ENCODE measurements at places on chromosomes 3 and 15.

DNA sequence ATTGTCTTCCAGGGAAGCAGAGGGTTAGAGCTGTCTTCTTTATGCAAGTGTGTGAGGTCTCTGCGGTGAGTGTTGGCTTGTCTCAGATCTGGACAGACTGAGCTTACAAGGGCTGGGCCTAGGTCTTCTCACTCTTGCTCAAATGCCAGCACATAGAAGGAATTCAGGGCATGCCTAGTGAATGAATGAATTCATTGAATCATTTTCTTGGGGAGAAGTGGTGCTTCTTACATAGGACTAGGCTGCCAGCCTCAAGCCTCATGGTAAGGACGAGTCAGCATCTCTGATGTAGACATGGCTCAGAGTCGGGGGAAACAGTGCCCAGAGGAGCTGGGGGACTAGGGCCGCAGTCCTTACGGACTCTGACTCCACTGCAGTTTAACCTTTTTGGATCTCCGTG lies 17.2 kb downstream of the MKRN2 start:
- DNase-seq, result no peak

DNA sequence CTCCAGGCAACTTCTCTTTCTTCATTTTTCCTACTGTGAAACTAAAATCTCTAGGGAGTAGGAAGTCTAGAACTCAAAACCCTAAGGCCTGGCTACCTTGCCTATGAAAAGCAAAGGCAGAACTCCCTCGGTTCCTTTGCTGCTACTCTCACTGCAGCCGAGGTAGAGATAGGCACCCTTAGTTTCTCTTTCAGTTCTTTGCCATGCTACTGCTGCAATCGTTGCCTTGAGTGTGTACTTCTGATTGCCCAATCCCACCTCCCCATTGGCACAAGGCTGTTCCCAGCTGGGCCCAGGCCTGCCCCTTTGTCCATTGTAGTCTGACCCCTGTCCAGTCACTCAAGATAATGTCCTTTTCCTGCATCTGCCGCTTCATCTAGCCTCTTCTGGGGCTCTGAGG lies 92.3 kb upstream of the MRPS22 start:
- no peak for DNase-seq

GRCh38 chr3:52231502-52232278 lies 6.2 kb upstream of the TLR9 start:
- DNase-seq, result peak; percentile 62

DNA sequence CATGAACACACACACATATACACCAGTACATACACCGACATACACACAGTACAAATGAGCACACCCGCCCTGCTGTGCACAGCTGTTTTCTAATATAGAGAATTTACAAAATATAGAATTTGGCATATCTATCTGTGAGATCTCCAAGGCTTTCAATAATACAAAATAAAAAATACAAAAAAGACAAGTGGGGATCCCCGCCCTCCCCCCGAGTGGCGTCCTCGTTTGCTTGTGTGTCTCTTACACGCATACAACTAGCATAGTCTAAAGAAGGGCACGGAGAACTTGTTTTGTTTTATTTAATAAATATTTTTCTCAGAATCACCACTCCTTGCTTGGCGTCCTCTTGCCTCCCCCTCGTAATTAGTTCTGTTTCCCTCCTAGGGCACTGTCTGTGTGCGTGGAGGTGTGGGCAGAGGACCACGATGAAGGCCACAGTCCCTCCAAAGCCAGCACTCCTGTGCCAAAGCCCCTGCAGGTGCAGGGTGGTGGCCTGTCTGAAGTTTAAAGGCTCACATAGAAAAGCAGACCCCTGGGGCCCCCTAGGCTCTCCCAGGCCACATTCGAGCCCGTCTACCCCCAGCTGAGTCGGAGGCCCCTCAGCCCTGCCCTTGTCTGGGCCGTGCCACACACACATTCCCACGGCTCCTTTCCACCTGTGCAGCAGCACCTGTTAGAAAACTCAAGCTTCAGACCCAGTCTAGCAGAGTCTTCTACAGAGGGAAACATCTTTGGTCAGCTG lies 82.1 kb downstream of the SEC22A start:
- DNase-seq, result no peak

DNA sequence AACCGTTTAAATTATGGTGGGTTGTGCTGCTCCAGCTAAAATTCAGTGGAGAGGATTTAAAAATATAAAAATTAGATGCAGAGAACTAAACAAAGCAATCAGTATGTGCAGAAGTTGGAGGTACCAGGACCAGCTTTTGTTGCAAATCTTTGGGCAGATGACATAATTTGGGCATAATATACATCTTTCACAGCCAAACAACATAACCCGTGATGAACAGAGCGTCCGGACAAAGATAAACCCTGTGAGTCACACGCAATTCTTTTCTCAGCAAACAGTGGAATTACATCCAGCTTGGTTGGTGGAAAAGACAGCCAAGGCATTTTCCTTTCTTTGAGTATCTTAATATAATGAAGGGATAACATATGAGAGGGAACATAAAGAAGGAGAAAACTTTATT lies 419.4 kb upstream of the ADAMTS9 start:
- DNase-seq, result no peak

DNA sequence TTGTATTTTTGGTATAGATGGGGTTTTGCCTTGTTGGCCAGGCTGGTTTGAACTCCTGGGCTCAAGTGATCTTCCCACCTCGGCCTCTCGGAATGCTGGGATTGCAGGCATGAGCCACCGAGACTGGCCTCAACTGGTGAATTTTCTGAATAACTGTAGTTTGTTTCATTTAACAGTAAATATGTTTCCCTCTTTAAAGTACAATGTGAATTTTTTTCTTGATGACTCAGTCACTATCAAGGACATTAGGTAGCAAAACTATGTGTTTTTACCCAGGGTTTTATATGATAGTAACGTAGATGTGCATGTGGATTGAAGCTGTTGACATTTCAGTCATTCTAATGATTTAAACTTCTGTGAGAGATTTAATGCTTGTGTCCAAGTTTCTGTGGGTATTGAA lies 40.2 kb upstream of the MAPKBP1 start:
- no peak for DNase-seq

GRCh38 chr3:29353807-29354206 lies 72.9 kb downstream of the RBMS3 start:
- DNase-seq, result no peak

GRCh38 chr3:52084216-52084945 lies 28.0 kb upstream of the DUSP7 start:
- no peak for DNase-seq

DNA sequence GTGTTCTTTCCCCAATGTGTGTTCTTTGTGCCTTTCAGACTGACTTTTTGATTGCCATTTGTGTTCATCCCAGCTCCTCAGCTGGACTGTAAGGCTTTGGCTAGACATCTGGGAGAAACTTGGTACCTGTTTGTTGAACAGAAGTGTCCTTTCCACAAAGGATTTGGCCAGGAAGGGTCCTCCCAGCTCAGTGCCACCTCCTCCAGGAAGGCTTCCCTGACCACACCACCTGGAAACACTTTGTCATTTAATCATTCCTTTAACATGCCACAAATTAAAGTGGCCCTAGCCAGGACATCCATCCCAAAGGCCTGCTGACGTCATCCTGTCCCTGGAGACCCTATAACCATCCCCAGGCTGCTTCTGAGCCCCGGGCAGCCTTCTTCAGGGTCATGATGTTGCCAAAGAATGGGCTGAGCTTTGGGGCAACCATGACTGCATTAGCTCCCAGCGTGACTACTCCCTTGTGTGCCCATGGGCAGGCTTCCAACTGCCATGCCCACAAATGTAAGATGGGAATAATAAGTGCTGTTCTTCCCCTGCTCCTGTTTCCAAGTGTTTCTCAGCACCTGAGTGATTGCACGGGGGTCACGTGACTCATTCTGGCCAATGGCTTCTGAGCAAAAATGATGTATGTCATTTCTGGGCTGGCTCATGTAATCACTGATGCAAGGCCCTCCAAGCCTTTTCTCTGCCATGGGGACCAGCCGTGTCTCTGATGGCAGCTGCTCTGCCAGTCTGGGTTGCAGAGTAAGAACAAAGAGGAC lies 112.5 kb upstream of the SMAD3 start:
- DNase-seq, result no peak

DNA sequence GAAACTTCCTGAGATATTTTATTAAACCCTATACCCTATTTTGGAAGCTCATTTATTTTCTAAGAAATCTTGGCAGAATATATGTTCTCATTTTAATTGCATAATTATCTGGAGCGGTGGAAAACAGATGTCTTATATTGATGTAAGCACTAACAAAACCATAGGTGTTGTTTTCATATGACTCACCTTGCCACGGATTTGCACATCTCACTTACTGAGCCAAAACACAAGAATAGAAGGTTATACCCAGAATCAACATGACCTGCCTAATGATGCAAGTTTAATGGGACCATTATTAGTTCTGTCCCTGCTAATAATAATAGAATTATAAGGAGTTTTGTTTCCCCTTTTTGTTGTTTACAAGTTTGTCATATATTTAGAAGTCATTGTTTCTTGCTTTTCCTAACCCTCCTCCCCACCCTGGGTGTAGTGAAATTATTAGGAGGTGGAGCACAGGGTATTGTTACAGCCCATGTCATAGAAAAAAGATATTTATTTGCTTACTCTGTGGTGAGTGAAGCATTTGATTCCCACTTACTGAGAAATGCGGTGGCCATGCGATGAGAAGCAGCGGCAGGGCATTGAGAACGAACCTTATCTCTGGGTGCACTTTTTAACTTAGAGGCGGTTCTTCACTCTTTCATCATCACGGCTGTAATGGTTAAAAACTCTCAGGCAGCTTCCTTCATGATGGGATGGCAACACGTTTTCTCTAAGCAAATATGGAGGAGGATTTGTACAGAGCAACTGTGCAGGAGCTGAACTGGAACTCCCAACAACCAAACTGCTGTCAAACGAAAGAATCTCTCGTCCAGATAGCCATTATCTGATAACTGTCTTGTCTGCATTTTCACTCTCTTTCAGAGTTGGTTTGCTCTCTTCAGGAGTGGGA lies 521 bp downstream of the IL5RA start:
- DNase-seq, result no peak

DNA sequence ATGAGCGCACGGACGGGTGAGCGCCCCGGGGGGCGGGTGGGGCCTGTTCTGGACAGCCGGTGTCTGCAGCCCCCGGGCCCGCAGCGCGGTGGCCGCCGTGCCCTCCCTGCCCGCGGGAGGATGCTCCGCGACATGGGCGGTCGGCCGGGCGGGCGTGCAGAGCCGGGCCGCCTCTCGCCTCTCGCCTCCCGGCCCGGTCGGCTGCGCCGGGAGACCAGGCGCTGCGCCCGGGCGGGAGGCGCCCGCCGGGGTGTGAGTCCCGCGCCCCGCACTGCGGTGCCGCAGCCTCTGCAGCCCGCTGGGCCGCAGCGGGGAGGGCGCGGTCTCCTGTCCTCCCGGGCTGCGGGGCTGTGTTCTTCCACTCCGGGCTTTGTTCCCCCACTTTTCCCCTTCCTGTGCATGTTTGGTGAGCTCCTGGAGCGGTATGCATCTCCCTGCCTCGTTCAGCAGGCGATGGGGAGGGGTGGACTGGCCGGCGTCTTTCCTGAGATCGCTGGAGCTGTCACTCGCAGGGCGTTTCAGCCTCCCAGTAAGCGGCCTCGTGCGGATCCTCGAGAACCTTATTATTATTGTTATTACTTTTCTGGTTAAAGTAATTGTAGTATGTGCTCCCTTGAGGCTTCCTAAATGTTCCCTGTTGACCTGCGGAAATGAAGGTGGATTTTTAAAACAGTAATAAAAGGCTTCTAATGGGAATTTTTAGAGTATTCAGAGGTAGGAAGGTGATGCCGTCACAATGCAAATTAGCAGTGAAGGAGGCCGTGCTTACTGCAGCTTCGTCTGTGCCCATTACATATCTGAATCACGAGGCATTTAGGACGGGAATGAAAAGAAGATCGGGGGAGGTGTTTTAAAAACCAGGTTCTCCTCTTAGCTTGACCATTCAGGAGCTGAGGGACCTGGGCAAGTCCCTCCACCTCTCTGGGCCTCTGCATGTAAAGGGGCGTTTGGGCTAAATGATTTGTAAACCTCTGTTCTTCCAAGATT lies 593 bp downstream of the TMOD2 start:
- peak; percentile 5 for DNase-seq

DNA sequence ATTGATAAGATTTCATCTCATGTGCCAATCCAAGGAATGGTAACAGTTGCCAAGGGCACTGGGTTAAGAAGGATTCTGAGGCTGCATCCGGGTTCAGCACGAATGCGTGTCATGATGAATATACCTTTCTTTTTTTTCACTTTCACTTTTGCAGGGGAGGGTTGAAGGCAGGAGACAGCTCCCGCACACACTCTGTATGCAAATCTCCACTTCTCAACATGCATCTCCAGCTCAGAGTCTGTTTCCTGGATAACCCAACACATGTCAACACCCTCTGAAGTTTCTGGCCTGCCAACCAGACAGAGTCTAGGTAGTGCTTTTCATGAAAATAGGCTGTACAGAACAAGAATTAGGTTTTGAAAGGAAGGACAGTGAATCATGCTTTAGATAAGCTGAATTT lies 21.6 kb downstream of the B4GALT4 start:
- no peak for DNase-seq

DNA sequence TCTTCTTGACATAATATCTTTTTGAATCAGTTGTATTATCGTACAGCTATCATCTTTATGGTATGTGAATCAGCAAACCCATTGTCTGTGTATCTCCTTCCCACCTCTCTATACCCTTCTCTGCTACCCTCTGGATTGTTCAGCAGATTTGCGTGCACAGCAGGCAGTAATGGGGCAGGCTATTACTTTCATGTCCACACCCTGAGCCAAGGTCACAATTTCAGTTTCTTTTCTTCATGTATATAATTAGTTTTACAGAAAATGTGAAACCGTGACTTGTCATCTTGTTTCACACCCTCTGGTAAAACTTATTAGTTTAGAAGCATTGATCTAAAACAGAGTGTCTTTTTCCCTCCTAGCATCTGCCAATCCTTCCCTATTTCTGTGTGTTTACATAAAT lies 770.4 kb upstream of the SEMA6D start:
- DNase-seq, result no peak

GRCh38 chr3:40108643-40109042 lies 200.9 kb upstream of the EIF1B start:
- no peak for DNase-seq

GRCh38 chr3:42336103-42336502 lies 70.1 kb upstream of the CCK start:
- no peak for DNase-seq

DNA sequence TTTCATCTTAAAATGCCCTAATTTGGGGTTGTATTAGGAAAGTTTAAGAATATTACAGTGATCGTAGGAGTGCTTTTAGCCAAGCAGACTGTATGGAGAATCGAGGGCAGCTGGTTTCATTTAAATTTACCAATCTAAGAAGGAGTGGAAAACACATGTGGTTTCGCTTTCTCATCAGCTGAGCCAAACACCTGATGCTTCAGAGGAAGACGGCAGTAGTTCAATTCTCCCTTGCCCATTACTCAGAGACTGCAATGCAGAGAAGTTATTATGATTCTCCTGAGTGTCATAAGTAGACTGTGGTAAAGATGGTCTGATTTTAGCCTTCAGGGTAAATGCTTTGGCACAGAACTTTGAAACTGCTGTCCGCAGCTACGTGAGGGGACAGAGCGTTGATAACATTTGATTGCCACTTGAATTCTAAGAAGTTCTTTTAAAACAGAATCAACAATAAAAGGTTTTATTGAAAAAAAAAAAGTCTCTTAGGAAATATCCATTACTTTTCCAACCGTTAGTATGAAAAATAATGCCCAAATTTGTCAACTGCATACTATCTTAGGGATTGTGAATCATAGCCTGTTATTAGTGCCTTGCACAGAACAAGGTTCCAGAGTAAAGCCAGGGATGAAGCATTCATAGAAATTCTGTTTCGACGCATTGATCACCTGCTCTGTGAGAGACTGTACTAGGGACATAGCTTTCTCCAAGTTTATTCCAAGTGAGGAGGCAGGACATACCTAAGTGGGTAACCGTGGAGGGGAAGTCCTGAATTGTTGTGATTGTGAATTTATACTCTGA lies 25.6 kb downstream of the LYSMD4 start:
- no peak for DNase-seq

GRCh38 chr3:112004187-112004586 lies 5.5 kb downstream of the TAGLN3 start:
- no peak for DNase-seq

Data from AML-193 (cell line).